Activated gamma-delta T cell (primary cell): ENCODE measurements at places on chromosomes 12 and 14.

GRCh38 chr14:55814873-55815272 lies 234.9 kb downstream of the KTN1 start:
- DNase-seq = no peak

DNA sequence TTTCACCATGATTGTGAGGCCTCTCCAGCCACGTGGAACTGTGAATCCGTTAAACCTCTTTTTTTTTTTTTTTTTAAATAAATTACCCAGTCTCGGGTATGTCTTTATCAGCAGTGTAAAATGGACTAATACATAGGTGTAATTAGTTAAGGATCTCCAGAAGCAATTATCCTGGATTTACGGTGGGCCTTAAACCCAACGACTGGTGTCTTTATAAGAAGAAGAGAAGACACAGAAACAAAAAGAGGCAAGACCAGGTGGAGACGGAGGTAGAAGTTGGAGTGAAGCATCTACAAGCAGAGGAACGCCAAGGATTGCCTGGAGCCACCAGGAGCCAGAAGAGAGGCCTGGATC lies 114.6 kb upstream of the MAP1LC3B2 start:
- DNase-seq = no peak

- no peak for DNase-seq
These were observed 20.7 kb downstream of the C12orf42 start for GRCh38 chr12:103475073-103475472.

DNA sequence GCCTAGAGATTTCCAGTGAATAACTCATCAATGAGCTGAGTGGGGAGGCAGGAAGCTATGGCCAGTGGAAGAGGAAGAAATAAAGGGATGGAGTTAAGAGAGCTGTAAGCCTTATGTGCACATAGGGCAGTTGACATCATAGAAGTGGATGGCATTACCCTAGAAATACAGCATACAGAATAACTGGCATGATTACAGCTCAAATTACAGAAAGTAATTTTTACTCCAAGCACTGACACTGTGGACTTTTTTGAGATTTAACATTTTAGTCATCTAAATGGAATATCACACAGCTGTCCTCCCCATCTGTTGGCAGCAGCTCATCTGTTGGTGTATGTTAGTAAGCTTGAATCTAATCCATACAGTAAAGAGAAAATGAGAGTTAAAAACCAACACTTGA lies 5.4 kb upstream of the IPO8 start:
- DNase-seq = no peak

DNA sequence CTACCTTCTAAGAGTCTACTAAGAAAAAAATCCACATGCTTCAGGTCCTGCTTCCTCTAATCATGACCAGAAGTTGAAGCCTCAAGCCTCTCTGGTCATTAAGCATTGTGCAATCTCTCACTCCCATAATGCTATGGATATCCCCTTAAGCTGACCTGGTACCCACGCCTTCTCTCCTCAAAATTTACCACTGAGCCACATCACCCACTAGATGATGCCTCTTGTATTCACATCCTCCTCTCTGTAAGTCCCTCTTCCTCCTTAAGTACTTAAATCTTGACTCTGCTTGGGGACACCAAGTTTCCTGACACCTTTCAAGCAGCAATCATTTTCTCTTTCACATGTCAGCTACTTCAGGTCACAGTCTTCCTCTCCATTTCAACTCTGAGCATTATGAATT lies 9.8 kb downstream of the GALNT4 start:
- no peak for DNase-seq

GRCh38 chr12:121581686-121582429 lies 1.0 kb upstream of the KDM2B start:
- no peak for DNase-seq

- DNase-seq = no peak
These were observed 27.6 kb downstream of the TCTN1 start for GRCh38 chr12:110641521-110641920.

DNA sequence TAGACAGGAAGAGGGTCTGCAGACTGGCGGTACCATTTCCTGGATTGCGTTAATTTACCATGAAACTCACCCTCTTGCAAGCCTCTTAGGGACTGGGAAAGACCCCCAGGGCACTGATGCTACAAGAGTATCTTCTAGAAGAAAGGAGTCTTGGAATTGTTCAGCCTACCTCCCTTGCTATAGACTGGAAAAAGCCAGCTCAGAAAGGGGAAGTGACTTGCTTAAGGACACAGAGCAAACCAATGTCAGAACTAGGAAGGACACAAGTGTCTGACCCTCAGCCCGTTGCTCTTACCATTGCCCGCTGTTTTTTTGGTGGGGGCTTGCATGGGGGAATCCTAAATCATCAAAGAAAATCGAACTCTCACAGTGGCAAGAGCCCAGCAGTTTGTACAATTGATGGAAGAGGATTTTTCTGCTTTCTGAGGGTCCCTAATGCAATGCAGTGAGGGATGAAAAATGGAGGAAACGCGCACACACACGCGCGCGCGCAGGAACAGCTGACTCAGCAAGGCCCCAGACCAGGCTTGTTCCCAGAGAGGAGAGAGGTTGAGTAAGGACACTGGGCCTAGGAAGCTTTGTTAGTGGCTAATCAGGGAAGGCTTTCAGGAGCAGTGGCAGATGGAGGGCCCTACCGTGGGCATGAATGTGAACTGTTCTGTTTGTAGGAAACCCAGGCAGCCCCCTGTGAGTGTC lies 50.9 kb downstream of the RIN3 start:
- no peak for DNase-seq

GRCh38 chr14:92513966-92514843 lies 624 bp downstream of the RIN3 start:
- DNase-seq = no peak

DNA sequence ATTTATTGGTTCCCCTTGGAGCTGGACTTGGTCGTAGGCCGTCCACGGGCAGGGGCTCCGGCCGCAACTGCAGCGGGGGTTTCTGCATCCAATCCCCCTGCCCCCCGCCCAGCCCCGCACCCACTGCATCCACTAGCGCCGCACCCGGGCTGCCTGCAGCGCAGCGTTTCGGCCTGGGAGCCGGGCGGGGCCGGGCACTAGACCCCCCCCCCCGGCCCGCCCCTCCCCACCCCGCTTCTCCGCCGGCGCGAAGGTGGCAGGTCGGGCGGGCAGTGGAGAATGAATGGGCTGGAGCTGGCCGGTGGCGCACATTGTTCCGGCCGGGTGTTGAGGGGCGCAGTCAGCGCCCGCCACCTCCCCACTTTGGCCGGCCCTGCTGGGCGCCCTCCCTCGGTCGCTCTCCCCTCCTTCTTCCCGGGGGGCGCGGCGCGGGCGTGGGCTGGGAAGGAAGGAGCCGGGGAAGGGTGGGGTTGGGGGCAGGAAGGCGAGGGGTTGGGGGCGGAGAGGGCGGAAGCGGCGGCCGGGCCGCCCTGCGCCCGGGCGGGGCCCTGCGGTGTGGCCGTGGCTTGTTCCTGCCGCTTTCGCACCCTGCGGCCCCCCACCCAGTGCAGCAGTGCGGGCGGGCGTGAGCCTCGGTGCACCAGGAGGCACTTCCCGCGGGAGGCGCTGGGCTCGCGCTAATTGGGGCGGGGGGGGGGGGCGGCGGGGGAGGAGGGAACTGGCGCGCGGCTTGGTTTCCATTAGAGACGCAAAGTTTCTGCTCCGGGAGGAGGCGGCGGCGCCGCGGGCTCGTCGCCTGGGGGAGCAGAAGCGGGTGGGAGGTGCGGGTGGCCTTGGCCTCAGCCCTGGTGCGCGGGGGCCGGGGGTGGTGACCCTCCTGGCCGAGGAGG lies 841 bp downstream of the CALM1 start:
- peak; percentile 65 for DNase-seq
